ENCODE measurements at places on chromosomes 6 and 20. TPM values are rescaled to one million over a fixed set of nuclear protein-coding genes. Genes with fewer than 3 reads are reported as not detected.

GRCh38 chr20:2149507-2149906 lies 47.9 kb downstream of the STK35 start:
- H3K36me3 ChIP-seq: peaks cover 5% of the 10 kb centered on the region
- no peak overlapping the region for H3K4me3 ChIP-seq
- no peak for DNase-seq
- H3K4me1 ChIP-seq: peaks cover 17% of the 10 kb centered on the region
- H3K27ac ChIP-seq: no peak overlapping the region

- no peaks in the 10 kb centered on the region for H3K27me3 ChIP-seq
- no peaks in the 10 kb centered on the region for H3K4me1 ChIP-seq
- H3K27ac ChIP-seq: no peak overlapping the region
- no peak for DNase-seq
- H3K4me3 ChIP-seq: no peak overlapping the region
Observed at GRCh38 chr6:121201105-121201504, 133.2 kb downstream of the TBC1D32 start.

- no peak for DNase-seq
- H3K27ac ChIP-seq: peak overlapping the region; percentile 49
- H3K27me3 ChIP-seq: no peaks in the 10 kb centered on the region
- no peaks in the 10 kb centered on the region for H3K36me3 ChIP-seq
Observed at GRCh38 chr6:139290787-139291311, 949 bp downstream of the TXLNB start.

Gene DYNLRB1
- 230 TPM for total RNA-seq

Gene REM1
- total RNA-seq: 1.0 TPM

Gene DEFB129
- not detected for total RNA-seq

All from thyroid gland (tissue), 4 donors.